ENCODE measurements at places on chromosomes 2 and 18. TPM values are rescaled to one million over a fixed set of nuclear protein-coding genes. Genes with fewer than 3 reads are reported as not detected.
A peak's percentile ranks its signal among the peaks of the same experiment; 100 is the strongest.

GRCh38 chr18:56321470-56321869, 316.9 kb downstream of the TXNL1 start:
- H3K27me3 ChIP-seq, result no peaks in the 10 kb centered on the region
- no peaks in the 10 kb centered on the region for H3K4me1 ChIP-seq
- H3K36me3 ChIP-seq, result no peaks in the 10 kb centered on the region
- H3K4me3 ChIP-seq, result no peak overlapping the region
- no peak for DNase-seq

ATP6V1B1 gene
- total RNA-seq, result not detected

DNA sequence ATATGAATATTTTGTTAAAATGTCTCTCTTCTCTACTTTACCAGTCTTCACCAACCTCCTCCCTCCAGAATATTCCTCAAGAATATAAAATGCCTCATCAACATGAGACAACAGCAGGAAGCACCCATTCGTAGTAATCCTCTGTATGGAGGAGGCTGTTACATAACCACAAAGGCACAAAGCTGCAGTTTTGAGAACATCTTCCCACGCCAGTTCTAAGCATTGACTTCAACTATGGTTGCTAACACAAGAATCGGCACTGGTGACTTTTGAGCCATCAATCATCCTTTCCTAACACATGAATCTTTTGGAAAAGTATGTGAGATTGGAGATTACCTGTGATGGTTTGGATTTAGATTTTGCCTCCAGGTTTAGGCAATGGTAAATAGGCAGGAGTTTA, 54.9 kb upstream of the CYP1B1 start:
- H3K4me1 ChIP-seq, result no peaks in the 10 kb centered on the region
- no peak overlapping the region for H3K4me3 ChIP-seq
- DNase-seq, result no peak
- H3K27me3 ChIP-seq, result no peaks in the 10 kb centered on the region
- H3K27ac ChIP-seq, result peak overlapping the region; percentile 24
- H3K36me3 ChIP-seq, result no peaks in the 10 kb centered on the region

DNA sequence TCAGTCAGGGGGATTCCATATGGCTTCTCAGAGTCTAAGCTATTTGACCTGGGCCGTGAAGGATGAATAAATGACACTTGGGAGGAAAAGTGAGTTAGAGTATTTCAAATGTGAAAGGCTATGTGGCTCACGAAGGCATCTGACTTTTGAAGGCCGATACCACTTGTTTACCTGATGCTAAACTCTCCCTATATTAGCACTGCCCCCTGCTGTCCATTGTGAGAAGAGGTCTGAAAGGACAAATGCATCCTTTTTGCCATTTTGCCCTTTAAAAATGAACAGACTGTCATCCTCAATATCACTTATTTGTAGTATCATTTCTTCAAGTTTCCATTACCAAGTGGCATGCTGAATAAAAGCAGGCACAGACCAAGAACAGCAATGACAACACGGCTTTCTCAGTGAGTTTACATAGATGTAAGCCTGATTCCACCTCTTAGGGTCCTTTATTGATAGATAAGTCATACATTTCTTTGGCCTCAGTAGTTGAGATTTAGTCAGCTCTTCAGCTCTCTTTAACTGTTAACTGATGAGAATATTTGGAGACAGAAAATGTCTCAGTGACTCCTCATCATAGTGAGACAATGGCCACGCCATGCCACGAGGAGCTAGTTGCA, 40.1 kb downstream of the DOCK10 start:
- H3K4me1 ChIP-seq, result no peaks in the 10 kb centered on the region
- no peak overlapping the region for H3K27ac ChIP-seq
- no peaks in the 10 kb centered on the region for H3K27me3 ChIP-seq
- no peak overlapping the region for H3K4me3 ChIP-seq
- DNase-seq, result peak; percentile 69
- H3K36me3 ChIP-seq, result no peaks in the 10 kb centered on the region

UGT1A9 gene
- 18.7 TPM for total RNA-seq

DNA sequence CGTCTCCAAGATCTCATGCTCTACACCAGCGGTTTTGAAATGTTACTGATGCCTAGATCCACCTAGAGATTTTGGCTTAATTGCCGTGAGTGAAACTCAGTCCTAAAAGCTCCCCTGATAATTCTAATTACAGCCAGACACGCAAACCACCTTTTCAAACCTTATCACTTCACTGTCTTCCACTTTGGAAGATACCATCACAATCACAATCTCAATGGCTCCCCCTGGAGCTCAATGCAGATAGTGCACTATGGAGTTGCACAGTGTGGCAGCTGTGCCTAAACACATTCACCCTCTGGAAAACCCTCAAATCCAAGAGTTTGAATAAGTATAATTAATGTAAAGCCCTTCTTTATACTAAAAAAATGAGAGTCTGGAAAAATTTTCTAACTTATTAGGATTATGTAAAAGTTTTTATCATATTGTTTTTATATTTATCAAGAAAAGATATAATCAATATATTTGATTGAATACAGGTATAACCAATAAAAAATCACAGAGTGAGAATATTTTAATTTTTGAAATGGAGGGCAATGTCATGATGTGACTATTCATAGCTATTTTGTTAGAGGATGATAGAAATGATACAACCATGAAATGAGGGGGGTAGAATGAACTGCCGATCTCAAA, 102.9 kb upstream of the SLC8A1 start:
- H3K36me3 ChIP-seq, result no peaks in the 10 kb centered on the region
- peak; percentile 64 for DNase-seq
- no peaks in the 10 kb centered on the region for H3K4me1 ChIP-seq
- no peak overlapping the region for H3K4me3 ChIP-seq
- H3K27me3 ChIP-seq, result no peaks in the 10 kb centered on the region

DNA sequence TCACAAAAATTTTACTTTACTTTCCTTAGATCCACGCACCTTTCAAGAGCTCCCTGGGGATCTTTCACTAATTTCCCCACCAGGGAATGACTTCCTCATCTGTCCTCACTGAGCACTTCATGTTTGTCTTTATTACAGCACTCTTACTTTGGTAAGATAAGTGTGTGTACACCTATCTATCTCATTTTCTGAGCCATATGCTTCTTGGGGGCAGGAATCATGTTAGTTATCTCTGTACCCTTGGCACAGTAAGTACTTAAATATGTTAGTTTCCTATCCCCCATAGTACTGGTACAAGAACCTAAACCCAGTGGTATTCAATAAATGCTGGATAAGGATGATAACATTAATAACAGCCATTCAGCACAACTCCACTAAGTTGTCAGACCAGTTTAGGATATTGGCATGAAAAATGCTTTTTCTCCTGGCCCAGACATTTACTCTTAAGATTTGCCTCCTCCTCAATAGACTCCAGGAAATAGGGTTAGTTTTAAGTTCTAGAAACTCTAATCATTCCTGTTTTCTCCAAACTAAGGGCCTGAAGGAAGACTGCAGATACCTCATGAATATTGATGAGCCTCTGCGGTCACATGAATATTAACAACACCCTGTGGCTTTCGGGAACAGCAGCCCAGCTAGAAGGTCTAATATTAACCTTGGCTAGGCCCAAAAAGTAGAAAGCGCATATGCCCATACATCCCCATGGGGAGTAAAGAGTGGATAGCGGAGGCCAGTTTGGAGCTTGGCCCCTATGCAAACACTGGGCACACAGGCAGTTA, 38.2 kb downstream of the NHEJ1 start:
- H3K4me3 ChIP-seq, result no peak overlapping the region
- H3K36me3 ChIP-seq, result no peaks in the 10 kb centered on the region
- peaks cover 14% of the 10 kb centered on the region for H3K4me1 ChIP-seq
- peak overlapping the region; percentile 81 for H3K27ac ChIP-seq

GRCh38 chr2:66303471-66303870, 131.5 kb upstream of the MEIS1 start:
- no peaks in the 10 kb centered on the region for H3K27me3 ChIP-seq
- DNase-seq, result no peak
- H3K27ac ChIP-seq, result no peak overlapping the region
- no peak overlapping the region for H3K4me3 ChIP-seq

DNA sequence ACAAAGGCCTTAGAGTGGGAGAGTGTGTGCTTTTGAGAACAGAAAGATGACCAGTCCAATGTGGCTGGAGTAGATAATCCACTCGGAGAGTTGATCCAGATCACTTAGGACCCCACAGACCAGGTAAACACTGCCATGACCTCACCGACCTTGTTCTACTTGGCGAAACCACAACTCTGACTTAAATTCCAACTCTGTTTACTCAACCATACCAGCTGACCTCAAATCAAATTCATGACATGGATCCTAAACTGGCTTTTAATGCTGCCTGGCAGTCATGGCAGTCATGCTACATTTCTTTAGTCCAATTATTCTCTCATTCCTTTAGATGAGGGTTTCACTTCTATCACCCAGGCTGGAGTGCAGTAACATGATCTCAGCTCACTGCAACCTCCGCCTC, 347.1 kb upstream of the FAM98A start:
- H3K4me3 ChIP-seq, result no peak overlapping the region
- H3K27ac ChIP-seq, result no peak overlapping the region
- no peaks in the 10 kb centered on the region for H3K27me3 ChIP-seq
- no peaks in the 10 kb centered on the region for H3K4me1 ChIP-seq
- no peak for DNase-seq

ANKRD62 gene
- 0.20 TPM for total RNA-seq

- DNase-seq, result no peak
- peaks cover 17% of the 10 kb centered on the region for H3K4me1 ChIP-seq
- H3K27me3 ChIP-seq, result no peaks in the 10 kb centered on the region
- no peak overlapping the region for H3K4me3 ChIP-seq
- H3K36me3 ChIP-seq, result no peaks in the 10 kb centered on the region
- H3K27ac ChIP-seq, result no peak overlapping the region
Observed at GRCh38 chr2:45606796-45607195, 4.3 kb downstream of the SRBD1 start.

ASPRV1 gene
- total RNA-seq, result not detected

DNA sequence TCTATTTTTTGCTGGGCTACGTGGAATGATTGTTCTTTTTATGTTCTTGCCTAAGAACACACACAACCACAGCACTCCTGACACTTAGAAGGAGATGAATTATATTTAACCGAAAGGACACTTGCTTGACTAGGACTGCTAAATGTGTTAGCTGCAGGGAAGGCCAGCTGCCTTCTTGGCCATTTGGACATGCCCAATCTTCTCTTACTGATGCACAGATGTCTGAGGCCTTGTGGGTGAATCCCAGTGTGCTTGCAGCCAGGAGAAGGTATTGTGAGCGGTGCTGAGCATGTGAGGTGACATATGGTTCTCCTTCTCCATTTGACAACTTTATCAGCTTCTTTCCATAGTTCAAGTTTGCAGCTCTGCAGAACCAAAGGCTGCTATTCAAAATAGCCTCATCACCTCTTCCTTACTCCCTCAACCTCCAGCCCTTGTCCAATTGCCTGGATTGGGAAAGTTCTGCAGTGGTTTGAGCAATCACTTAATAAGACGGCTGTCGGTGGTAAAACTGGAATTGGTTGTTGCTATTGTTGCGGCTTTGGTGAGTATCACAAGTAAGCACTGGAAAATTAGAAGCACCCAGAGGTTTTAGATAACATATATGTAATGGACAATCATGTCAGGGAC, 1113.3 kb downstream of the TSN start:
- no peaks in the 10 kb centered on the region for H3K36me3 ChIP-seq
- no peak for DNase-seq
- H3K4me3 ChIP-seq, result no peak overlapping the region

- no peak overlapping the region for H3K27ac ChIP-seq
- no peak for DNase-seq
- no peaks in the 10 kb centered on the region for H3K27me3 ChIP-seq
- no peak overlapping the region for H3K4me3 ChIP-seq
- H3K4me1 ChIP-seq, result no peaks in the 10 kb centered on the region
Observed at GRCh38 chr2:76745605-76746004, 776.6 kb downstream of the LRRTM4 start.

- peak overlapping the region; percentile 87 for H3K27ac ChIP-seq
- H3K4me1 ChIP-seq, result peaks cover 28% of the 10 kb centered on the region
- peak overlapping the region; percentile 35 for H3K4me3 ChIP-seq
- no peaks in the 10 kb centered on the region for H3K27me3 ChIP-seq
- peak; percentile 91 for DNase-seq
- H3K36me3 ChIP-seq, result no peaks in the 10 kb centered on the region
Observed at GRCh38 chr18:31206787-31207381, 44.2 kb upstream of the DSC1 start.

- no peak overlapping the region for H3K4me3 ChIP-seq
- no peaks in the 10 kb centered on the region for H3K36me3 ChIP-seq
- no peak overlapping the region for H3K27ac ChIP-seq
- H3K27me3 ChIP-seq, result no peaks in the 10 kb centered on the region
- no peak for DNase-seq
Observed at GRCh38 chr2:67806816-67807215, 256.0 kb downstream of the C1D start.

- no peaks in the 10 kb centered on the region for H3K27me3 ChIP-seq
- peak overlapping the region; percentile 43 for H3K27ac ChIP-seq
- H3K4me3 ChIP-seq, result no peak overlapping the region
- H3K4me1 ChIP-seq, result no peaks in the 10 kb centered on the region
Observed at GRCh38 chr2:173652311-173652710, 297.6 kb downstream of the CDCA7 start.

- H3K4me3 ChIP-seq, result no peak overlapping the region
- no peaks in the 10 kb centered on the region for H3K36me3 ChIP-seq
- DNase-seq, result no peak
- no peaks in the 10 kb centered on the region for H3K27me3 ChIP-seq
- no peaks in the 10 kb centered on the region for H3K4me1 ChIP-seq
- H3K27ac ChIP-seq, result no peak overlapping the region
Observed at GRCh38 chr2:65728477-65729180, 296.2 kb upstream of the SPRED2 start.

GRCh38 chr2:150677551-150677950, 190.1 kb upstream of the RND3 start:
- no peaks in the 10 kb centered on the region for H3K36me3 ChIP-seq
- no peak for DNase-seq
- no peak overlapping the region for H3K27ac ChIP-seq
- H3K4me3 ChIP-seq, result no peak overlapping the region

PROKR1 gene
- total RNA-seq, result not detected

Data from transverse colon (tissue), 4 donors.